ENCODE measurements at places on chromosomes 3 and 15. TPM values are rescaled to one million over a fixed set of nuclear protein-coding genes. Genes with fewer than 3 reads are reported as not detected.

TMC3 gene
- total RNA-seq, result not detected

CYP1A2 gene
- not detected for total RNA-seq

CASR gene
- not detected for total RNA-seq

SLC6A20 gene
- total RNA-seq, result not detected

SPTSSB gene
- not detected for total RNA-seq

ZKSCAN7 gene
- total RNA-seq, result 4.9 TPM

SCAMP5 gene
- total RNA-seq, result 5.5 TPM

LMAN1L gene
- not detected for total RNA-seq

LRRC49 gene
- total RNA-seq, result 17.5 TPM

PCOLCE2 gene
- total RNA-seq, result 4.4 TPM

SH2D7 gene
- not detected for total RNA-seq

HTR3E gene
- not detected for total RNA-seq

CLDN18 gene
- not detected for total RNA-seq

SLC33A1 gene
- 28.8 TPM for total RNA-seq

WWTR1 gene
- 32.1 TPM for total RNA-seq

Data from myometrial cell (primary cell).